ENCODE measurements at places on chromosomes 2 and 18. TPM values are rescaled to one million over a fixed set of nuclear protein-coding genes. Genes with fewer than 3 reads are reported as not detected.

Gene REG3A
- polyA plus RNA-seq: 0.13 TPM

GRCh38 chr18:28372186-28372585, 195.3 kb upstream of the CDH2 start:
- DNase-seq: no peak

Gene SP140L
- 13.7 TPM for polyA plus RNA-seq

Gene FHOD3
- polyA plus RNA-seq: not detected

- DNase-seq: no peak
These were observed 175.8 kb upstream of the MSH6 start for GRCh38 chr2:47607005-47607679.

Gene MDH1B
- polyA plus RNA-seq: 0.17 TPM

DNA sequence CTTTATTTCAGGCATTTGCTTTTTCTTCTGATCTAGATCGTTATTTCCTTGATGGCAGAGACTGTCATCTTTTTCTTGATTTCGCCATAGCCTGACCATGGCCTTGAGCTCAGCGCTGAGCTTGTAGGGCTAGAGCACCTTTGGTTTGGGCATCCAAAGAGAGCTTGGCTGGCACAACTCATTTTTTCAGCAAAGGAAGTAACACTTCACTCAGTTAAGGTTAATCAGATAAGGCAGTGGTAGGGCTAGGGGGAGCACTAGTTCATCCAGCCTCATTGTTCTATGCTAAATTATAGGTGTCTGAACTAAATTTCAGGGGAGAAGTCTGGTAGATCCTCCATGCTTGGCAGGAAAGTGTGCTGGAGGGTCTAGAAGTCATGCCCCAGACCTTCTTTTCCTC, 125.0 kb downstream of the SETBP1 start:
- no peak for DNase-seq

- DNase-seq: no peak
These were observed 380.2 kb downstream of the TXNL1 start for GRCh38 chr18:56258178-56258577.

DNA sequence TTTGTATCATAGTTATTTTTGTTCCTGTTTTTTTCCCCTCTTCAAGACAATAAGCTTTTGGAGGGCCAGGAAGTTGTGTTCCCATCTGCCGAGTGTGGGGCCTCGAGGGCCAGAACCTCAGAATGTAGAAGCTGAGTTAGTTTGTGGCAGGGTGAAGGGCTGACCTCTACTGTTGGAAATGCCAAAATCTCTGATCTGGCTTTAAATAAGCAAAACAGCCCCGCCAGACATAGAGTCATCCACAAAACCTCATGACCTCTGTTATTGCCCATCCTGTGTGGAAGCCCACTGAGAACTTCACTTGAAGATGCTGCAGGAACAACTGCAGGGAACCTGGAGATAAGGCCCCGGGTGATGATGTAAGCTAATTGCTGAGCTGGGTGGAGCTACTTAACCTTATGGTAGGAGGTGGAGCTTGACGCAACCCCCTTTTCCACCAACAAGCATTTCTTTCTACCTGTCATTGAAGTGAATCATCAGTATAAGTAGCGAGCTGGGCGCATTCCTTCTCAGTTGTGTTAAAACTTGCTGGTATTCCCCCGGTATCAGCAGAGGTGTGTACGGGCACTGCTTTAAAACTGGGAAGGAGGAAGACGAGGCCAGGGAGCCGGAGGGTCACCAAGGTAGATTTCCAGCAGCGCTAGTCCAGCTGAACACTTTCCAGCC, 177.2 kb downstream of the NEDD4L start:
- DNase-seq: peak; percentile 81

DNA sequence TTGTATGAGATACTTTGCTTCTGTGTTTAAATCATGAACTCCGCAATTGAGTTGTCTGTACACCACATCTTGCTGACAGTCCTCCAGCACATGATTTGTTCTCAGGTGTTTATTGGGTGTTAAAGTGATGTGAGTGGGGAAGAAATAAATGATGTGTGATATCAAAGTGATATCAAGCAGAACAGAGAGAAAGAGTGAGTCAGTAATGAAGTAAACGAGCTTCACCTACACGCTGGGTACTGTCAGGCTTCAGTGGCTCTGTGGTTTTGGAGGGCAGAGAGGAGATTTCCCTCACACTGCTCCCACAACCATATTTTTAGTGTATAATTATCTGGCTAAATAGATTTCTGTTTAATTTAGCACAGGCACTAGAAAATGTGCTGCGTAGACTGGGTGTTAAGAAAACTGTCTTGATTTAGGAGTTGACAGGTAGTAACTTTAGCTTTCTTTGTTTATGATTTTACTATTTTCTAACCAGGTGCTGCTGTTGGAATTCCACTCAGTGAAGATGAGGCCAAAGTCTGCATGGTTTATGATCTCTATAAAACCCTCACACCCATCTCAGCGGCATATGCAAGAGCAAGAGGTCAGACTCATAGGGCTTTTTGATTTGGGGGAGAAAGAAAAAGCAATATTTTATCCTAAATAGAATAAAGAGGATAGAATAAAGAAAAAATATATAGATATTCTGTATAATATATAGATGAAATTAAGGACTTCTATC, 21.2 kb downstream of the ATIC start:
- DNase-seq: no peak

Gene NAT8
- polyA plus RNA-seq: 12.9 TPM

GRCh38 chr2:20065885-20066602, 14.6 kb upstream of the LAPTM4A start:
- peak; percentile 95 for DNase-seq

- DNase-seq: no peak
These were observed 329.0 kb downstream of the DYSF start for GRCh38 chr2:71782323-71782722.

DNA sequence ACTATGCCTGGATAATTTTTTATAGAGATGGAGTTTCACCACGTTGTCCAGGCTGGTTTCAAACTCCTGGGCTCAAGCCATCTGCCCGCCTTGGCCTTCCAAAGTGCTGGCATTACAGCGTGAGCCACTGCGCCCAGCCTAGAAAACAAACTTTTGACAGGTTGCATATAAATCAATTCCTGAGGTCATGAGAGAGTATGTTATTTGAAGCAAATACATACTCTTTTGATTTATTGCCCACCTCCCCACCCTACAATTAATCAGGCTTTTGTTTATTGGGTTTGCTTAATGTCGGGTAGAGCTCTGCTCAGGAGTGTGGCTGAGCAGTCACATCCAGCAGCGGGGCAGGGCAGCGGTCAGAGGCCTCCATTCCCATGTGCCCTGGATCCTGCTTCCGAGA, 37.9 kb upstream of the ASB1 start:
- no peak for DNase-seq

GRCh38 chr18:3832025-3832638, 382.2 kb downstream of the TGIF1 start:
- no peak for DNase-seq

- DNase-seq: no peak
These were observed 1029.9 kb upstream of the PIK3C3 start for GRCh38 chr18:40925071-40925541.

DNA sequence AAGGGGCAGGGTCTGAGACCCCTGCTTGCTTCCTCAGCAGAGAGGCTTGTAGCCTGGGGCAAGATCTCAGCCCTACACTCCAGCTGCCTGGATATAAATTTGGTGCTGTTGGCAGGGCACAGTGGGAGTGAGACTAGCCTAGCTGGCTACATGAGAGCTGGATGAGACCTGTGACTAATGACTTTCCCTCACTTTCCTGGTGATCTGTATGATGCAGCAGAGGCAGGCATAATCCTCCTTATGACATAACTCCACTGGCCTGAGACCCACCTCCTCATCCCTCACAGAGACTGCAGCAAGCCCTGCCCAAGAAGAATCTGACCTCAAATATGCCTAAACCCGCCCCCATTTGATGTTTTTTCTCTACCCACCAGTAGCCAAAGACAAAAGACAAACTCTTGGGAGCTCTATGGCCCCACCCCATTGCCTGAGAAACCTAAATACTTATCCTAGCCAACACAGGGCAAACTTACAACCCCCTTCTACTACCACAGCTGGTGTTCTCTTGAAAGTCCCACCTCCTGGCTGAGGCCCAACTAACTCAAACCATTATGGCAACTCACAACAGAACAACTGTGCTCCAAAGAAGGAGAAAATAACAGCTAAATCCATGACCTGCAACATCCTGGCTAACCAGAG, 102.7 kb downstream of the NR4A2 start:
- DNase-seq: no peak

- DNase-seq: no peak
These were observed 71.9 kb downstream of the SOX11 start for GRCh38 chr2:5764041-5764440.

DNA sequence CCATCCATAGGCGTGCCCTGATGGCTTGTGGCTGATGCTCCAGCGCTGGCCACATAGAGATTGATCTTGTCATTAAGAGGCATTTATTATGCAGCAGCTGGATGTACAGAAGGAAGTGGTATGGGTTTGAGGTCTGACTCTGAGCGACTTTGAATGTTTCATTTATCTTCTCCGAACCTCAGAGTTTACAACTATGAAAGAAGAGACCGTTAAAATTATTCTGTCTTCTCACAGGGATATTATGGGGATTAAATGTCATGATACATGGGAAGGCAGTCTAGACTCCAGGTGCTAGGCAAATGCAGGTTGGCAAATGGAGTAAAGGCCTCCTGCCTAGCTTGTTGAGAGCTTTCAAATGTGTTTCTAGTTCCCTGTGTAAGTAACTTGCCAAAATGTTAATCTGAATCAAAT, 30.3 kb downstream of the MOGAT1 start:
- no peak for DNase-seq

DNA sequence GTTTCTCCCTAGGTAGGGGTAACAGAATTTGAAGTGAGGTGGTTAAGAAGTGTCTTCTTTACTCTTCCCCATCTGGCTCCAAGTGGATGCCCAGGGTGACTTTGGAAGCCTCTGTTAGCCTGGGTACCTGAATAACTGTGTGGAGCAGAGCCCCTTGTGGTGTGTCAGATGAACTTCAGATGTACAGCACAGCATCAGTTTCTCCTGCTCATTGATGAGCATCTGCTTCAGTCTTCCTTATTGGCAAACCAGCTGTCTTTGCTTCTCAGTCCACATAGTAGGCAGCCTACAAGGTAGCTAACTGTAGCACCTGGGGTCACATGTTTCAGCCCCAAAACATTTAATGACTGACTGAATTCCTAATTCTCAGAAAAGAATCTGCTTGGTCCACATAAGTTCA, 56.2 kb upstream of the ATP8B1 start:
- DNase-seq: peak; percentile 44

Gene NYAP2
- not detected for polyA plus RNA-seq

- DNase-seq: peak; percentile 72
These were observed 30.9 kb downstream of the LONRF2 start for GRCh38 chr2:100291152-100291970.

GRCh38 chr2:201660293-201660895, 17.1 kb upstream of the TMEM237 start:
- no peak for DNase-seq

Gene INHBB
- polyA plus RNA-seq: 2.4 TPM

DNA sequence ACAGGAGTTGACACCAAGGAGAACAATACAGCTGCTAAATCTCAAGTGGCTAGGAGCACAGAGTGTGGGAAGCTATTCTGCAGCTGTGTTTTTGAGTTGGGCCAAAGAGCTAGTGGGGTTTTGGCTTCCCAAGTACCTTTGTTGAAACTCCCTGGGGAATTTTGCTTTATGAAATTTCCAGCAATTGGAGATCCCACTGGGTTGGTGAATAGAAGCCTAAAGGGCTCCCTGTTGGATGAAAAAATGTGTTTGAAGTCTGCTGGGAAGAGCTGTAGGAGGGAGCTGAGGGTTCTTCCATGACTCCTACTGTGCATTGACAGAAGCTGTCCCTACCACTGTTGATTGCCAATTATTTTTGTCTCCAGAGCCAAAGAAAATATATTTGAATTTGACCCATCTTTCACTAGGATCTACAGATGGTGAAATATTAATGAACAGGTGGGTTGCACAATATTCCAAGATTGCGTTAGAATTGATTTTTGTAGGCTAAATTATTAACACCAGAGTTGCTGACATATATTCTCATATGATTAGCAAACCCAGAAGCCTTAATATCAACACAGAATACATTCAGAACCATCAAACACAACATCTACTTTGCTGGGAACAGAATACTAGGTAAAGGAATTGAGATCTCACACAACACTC, 95.4 kb upstream of the CYP1B1 start:
- no peak for DNase-seq

Gene PJVK
- polyA plus RNA-seq: 3.0 TPM

Measured in HepG2 (cell line).